Hematopoietic multipotent progenitor cell treated with erythropoietin and hydrocortisone succinate and interleukin-3 and kit ligand, for 15 days (in vitro differentiated cells): ENCODE measurements at places on chromosomes 7 and 10.

DNA sequence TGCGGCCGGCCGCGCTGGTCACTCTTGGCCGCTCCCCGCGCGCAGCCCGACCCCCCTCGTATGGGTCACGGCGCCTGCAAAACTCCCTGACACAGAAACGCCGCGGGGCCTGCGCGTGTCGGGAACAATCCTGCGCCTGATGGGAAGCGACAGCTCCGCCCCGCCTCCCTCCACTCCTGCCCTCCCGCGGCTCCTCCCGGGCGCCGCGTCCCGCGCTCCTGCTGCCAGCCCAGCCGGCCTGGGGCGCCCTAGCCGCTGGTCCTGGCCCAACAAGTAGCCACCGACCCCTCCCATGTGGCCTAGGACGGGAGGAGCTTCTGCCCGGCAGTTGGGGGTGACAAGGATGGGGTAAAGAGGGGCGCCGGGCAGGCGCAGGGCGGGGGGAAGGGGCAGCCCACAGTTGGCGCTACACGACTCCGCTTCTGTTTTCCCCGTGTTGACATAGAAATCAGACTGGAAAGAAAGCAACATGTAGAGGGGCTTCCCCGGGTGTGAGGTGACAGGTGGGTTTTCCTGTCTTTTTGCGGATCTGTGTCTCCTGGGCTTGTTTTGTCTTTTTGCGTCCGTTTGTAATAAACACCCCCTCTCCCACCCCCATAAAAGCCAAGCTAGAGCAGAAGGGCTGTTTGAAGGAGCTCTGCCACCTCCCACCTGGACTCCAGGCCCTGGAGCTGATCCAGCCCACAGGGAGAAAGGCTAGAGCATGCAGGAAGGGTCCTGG lies 35.1 kb upstream of the PAX2 start:
- no peak for DNase-seq

GRCh38 chr10:48213047-48213446 lies 61.4 kb downstream of the FRMPD2 start:
- DNase-seq, result no peak

DNA sequence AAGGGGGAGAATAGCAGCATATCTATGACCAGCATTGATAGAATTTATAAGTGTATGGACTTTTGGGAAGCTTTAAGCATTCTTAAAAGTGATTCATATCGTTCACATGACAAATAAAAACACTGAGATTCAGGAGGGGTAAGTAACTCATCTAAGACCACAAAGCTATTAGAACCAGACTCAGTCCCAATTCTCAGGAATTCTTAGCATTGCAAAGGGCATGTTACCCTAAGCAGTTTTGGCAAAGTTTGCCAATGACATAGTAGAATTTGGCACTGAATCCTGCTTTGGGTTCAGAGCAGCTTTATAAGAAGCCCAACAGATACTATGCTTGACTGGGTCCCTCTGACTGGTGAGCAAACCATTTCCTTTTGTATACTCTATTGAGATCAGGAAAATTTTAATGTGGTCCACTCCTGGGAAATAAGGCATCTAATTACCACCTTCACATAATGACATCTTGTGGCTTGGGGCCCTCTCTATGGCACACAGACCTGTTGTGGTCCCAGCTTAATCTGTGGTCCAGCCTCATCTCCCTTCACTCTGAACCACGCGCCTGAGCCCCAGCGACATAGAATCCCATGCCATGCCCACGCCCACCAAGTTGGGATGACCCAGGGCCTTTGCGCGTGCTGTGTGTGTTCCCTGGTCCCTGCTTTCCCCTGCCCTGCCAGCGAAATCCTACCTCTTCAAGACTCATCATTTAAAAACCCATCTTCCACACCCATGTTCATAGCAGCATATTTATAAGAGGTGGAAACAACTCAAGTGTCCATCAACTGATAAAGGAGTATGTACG lies 37.5 kb upstream of the DOCK1 start:
- no peak for DNase-seq

DNA sequence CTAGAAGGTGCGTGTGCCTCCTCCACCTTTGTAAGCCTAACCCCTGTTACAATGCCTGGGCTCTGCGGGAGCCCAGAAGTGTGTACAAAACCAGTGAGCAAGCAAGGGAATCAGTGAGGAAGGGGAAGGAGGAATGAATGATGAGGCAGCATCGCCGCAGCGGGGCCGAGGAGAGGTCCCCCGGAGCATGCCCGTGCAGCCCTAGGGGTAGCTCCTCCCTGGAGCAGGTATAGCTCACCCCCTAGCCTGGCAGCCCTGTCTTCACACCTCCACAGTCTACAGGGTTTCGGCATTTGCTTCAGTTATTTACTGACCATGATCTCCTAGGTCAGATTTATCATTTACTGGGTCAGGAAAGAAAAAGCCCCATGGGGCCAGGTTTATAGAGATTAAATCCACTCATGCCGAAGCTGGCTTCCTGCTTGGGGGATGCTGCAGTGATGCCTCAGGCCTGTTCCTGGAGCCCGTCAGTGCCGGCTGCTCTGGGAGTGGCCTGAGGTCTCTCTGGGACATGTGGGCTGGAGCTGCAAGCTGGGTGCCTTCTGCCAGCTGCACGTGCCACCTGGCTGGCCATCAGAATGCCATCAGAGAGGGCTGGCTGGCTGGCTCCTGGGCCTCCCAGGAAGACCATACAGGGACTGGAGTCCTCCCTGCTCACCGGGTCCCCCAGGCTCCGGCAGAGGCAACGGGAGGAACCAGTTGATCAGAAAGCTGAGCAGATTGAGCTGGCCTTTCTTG lies 138.9 kb downstream of the GRK5 start:
- DNase-seq, result no peak

GRCh38 chr10:11908536-11908935 lies 85.4 kb downstream of the PROSER2 start:
- DNase-seq, result no peak

DNA sequence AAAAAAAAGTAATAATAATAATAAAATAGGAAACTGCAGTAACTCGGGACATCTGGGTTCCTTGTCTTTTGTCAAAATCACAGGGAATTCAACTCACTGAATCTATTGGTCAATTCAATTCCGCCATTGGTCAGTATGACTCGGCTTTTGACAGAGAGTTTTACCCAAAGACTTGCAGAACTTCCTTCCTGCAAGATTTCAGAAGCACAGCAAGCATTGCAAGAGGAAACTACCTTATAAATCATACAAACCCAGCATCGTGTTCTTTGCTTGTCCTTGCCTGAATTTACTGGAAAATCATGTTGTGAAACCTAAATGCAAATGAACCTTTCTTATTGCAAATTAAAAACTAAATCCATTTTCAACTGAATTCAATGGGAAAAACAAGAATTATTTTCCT lies 15.5 kb downstream of the KLF6 start:
- DNase-seq, result no peak

DNA sequence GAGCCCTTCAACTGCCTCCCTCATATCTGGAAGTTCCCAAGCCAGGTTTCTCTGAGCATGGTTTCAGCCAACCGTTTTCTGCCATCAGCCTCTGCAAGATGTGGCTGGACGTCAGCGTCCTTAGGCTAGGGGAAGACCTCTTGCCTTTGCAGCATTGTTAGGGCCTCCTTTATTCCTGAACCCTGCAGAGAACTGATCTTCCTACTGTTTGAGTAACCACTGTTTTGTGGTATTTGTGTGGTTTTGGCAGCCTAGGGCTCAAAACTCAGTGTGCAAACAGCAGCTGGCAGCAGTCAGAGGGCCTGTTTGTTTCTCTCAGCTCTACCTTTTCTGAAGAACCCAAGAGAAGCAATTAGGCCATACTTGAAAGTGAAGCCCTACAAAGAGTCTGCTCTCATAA lies 83.4 kb upstream of the SEMA3E start:
- no peak for DNase-seq

DNA sequence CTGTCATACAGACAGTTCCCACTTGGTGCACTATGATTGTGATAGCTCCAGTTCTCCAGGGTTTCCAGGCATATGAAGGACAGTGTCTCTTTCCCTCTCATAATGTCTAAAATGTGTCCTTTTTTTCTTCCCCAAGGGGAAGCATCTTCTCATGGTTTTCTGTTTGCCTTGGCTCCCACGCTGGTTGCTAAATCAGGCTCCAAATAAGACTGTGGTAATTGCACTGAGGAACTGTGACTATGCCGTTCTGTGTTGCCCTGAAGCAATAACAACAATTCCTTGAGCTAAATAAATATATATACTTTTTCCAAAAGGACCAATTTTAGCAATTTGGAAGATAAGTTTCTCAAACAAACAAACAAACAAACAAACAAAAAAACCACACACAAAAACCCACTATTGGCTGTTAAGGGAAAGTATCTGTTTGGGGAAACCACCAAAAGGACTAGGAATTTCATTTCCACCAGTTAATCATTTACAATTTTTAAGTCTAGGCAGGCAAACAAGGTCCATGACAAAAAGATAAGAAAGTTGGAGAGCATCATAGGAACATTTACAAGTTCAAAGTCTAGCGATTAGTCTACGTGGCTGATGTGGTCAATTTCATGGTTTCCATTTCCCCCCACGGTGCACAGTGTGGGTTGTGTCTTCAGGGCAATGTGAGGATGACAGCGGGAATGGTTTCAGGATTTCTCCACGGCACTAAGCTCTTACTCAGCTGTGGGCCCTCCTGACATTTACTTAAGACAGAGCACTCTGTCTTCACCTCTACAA lies 62.4 kb downstream of the THNSL1 start:
- DNase-seq, result no peak

GRCh38 chr7:125112850-125113249 lies 183.2 kb upstream of the POT1 start:
- no peak for DNase-seq

DNA sequence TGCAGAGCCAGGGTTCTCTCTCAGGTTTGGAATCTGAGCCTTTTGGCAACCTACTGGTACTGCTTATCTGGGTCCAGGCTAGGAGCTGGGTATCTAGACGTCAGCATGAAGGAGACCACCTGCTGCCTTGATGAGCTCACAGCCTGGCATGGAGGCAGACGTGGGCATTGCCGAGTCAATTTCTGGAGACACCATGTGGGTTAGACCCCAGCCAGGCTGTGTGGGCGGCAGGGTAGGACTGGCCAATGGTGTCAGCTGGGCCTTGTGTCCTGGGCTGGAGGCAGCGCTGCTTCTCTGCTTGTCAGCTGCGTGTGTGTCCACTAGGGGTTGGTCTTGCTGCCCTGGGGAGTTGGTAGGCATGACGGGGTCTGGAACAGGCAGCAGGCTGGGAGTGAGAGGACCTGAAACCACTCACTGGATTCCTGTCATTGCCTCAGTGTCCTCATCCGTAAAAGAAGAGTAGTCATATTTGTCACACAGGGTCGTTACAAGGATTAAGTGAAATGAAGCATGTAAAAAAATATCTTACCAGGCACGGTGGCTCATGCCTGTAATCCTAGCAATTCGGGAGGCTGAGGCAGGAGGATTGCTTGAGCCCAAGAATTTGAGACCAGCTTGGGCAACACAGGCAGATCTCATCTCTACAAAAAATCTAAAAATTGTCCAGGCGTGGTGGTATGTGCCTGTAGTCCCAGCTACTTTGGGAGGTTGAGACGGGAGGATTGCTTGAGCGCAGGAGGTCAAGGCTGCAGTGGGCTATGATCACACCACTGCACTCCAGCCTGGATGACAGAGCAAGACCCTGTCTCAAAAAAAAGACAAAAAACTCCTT lies 31.7 kb upstream of the ANKRD2 start:
- DNase-seq, result no peak

- no peak for DNase-seq
These were observed 242.4 kb upstream of the GLI3 start for GRCh38 chr7:42479452-42479815.

GRCh38 chr10:69855346-69856111 lies 53.8 kb downstream of the COL13A1 start:
- DNase-seq, result no peak

GRCh38 chr10:58570307-58570723 lies 57.6 kb downstream of the BICC1 start:
- no peak for DNase-seq

DNA sequence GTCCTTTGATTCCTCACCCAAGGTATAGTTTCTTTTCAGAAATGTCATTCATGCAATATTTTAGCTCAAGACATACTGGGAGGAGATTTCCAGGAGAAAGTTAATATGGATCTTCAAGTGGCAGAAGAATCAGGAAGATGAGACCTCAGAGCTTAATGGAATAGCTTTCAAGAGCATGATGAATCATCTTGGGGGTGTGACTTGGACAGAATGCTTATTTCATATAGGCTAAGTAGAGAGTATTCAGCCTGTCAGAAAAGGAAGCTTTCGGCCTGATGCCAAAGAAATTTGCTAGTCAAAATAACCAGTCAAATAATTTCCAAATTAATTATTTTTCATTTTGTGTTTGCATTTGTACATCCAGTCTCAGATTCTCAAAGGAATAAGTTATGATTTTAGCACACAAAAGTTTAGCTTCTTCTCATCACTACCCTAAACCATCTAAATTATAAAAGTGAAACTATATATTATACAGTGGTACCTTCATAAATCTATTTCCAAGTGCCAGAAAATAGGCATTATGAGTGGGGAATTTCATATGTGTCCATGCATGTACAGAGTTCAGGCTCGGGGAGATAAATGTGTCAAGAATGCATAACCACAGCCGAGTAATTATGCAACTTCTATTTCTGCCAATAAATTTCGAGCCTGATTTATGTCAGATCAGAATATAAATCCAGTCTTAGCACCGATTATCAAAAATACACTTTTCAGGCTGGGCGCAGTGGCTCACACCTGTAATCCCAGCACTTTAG lies 27.3 kb upstream of the CALD1 start:
- no peak for DNase-seq

- peak; percentile 63 for DNase-seq
These were observed 54.1 kb upstream of the PPIF start for GRCh38 chr10:79292891-79293746.

- no peak for DNase-seq
These were observed 380.9 kb downstream of the LRRTM3 start for GRCh38 chr10:67306588-67307205.

- DNase-seq, result no peak
These were observed 54.1 kb downstream of the TCF7L2 start for GRCh38 chr10:113004069-113004618.

DNA sequence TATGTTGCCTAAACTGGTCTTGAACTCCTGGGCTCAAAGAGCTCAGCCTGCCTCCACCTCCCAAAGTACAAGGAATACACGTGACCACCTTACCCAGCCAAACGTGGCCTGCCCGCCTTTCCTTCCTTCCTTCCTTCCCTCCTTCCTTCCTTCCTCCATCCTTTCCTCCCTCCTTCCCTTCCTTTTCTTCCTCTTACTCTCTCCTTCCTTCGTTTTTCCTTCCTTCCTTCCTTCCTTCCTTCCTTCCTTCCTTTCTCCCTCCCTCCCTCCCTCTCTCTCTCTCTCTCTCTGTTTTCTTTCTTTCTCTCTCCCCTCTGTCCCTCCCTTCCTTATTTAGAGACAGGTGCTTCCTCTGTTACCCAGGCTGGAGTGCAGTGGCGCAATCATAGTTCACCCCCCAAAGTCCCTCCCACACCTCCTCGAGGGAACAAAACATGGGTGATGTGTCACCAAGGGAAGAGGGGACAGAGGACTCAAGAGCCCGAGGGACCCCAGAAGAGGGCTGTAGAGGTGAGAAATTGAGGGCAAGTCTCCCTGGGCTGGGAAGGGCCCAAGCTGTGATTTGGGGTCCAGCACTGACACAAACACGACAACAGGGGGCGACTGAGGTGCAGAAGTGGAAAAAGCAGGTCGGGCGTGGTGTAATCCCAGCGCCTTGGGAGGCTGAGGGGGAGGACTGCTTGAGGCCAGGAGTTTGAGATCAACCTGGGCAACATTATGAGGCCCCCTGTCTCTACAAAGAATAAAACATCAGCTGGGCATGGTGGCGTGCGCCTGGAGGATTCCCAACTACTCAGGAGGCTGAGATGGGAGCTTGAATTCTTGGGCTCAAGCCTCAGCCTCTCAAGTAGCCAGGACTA lies 28.1 kb downstream of the EPHB4 start:
- DNase-seq, result peak; percentile 69

GRCh38 chr10:102117391-102118159 lies 2.6 kb downstream of the LDB1 start:
- DNase-seq, result peak; percentile 77

GRCh38 chr7:92732316-92733036 lies 103.9 kb downstream of the CDK6 start:
- DNase-seq, result no peak
